ENCODE measurements at places on chromosomes 6 and 20.

DNA sequence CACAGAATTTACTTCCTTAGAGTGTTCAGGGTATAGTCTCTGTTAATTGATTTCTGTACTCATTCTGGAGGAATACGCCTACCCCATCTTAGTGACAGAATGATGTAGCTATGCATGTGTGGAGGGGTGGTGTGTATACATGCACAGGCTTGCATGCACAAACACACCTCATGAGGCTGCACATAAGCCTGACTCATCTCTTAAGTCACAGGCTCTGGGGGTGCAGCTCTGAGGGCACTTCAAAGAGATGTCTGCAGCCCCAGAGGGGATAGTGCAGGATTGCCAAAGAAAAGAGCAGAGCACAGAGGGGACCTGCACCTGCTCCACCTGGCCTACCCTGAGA lies 24.6 kb downstream of the TBX18 start:
- DNase-seq = no peak

DNA sequence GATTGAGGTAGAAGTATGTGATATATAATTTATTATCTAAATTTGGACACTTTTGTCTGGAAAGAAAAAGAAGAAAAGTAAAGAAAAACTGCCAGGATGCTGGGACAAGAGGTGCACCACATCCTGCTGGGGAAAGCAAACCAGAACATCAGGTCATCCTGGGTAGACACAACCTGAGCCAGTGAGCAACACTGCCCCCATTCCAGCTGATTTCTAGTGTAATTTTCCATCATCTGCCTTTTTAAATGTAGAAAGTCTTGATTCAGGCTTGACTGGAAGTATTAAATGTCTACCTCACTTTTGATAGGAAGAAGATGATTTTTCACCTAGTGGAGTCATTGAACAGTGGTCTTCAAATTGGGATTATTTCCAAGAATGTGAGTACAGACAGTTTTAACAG lies 1164.5 kb upstream of the CITED2 start:
- no peak for DNase-seq

GRCh38 chr6:154514481-154514880 lies 4.0 kb upstream of the CNKSR3 start:
- DNase-seq = no peak

DNA sequence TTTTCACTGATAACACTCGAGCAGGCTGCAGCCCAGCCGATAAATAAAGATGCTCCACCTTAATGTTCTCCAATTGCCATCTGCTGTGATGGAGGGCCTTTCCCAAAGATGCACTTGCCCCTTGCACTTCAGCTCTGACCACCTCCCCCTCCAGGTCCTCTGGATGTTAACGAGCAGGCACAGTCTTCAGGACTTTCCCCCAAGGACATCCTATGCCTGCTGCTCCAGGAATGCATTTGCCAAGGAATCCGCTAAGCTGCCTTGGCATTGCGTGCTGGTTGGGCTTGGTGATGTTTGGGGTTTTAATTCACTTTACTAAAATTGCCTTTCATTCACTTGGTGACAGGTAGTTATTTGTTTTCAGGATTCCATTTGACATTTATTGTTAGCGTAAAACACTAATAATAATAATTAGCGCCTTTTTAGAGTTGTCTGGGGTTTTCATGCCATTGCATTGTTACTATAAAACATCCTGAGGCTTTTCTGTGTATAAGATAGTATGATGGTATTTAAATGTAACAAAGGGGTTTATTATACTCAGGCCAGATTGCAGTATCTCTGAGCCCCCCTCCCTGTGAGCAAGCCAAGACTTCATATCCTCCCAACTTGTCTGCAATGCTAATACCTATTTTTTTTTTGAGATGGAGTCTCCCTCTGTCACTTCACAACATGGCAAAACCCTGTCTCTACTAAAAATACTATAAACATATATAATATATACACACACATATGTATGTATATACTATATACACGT lies 66.7 kb upstream of the TSHZ2 start:
- no peak for DNase-seq

DNA sequence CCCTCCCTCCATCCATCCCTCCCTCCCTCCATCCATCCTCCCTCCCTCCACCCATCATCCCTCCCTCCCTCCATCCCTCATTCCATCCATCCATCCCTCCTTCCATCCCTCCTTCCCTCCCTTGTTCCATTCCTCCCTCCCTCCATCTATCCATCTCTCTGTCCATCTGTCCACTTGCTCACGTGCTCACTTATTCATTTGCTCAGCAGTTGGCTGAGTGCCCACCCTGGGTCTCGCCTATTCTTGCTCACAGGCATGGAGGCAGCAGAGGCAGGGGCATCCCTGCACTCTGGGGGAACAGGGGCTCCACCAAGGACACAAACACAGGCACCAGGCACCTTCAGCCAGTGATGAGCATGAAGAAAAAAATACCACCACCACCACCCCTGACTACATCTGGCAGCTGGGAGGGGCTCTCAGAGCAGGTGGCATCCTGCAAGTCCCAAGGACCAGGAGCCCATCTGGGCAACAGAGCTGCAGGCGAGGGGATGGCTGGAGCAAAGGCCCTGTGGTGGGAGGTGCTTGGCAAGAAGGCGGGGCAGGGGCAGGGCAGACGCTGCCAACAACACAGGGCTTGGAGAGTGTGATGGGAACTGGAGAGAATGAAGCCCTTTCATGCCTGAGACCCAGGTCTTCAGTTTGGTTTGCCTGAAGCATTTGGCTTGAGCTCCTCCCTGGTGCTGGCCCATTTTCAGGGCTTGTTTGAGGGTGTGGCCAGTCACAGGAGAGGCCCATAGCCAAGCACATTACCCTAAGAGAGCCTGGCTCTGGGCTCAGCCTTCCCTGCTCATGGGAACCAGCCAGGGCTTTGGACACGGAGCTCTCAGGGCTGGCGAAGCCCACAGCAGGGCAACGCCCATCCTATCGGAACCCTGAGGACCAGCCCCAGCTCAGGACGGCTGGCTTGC lies 40.2 kb upstream of the MRGBP start:
- DNase-seq = no peak

DNA sequence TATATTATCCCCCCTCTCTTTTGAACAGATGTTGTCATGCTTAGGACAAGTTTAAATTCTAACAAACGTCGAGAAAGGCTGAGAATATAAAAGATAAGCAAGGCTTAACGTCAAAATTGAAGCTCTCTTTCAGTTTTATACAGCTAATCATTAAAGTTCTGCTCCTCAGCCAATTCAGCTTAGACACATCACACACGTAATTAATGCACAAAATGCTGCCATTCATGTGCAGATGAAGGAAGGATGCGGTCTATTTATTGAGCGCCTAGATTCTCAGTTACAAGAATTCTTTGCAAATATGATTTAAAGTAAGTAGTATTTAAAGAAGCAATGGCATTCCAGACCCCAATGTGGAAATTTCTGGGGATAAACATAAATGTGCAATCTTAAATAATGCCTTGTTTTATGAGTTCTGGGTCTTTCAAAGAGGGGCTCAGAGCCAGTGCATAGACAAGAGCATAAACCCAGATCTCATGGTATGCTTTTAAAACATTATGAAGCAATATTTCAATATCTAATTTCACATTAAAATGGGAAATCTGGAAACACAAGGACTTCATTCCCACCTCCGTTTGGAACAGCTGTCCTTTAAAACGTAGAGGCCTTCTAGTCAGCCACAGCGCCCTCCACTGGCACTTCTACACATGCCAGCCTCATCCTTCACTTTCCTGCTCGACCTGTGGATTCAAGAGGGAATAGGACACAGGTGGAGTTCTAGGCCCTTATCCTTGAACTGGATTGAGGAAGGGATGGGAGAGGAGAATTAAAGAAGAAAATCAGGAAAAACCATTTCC lies 85.8 kb downstream of the LYRM4 start:
- DNase-seq = no peak

- no peak for DNase-seq
These were observed 2.8 kb downstream of the PROCR start for GRCh38 chr20:35174458-35175216.

DNA sequence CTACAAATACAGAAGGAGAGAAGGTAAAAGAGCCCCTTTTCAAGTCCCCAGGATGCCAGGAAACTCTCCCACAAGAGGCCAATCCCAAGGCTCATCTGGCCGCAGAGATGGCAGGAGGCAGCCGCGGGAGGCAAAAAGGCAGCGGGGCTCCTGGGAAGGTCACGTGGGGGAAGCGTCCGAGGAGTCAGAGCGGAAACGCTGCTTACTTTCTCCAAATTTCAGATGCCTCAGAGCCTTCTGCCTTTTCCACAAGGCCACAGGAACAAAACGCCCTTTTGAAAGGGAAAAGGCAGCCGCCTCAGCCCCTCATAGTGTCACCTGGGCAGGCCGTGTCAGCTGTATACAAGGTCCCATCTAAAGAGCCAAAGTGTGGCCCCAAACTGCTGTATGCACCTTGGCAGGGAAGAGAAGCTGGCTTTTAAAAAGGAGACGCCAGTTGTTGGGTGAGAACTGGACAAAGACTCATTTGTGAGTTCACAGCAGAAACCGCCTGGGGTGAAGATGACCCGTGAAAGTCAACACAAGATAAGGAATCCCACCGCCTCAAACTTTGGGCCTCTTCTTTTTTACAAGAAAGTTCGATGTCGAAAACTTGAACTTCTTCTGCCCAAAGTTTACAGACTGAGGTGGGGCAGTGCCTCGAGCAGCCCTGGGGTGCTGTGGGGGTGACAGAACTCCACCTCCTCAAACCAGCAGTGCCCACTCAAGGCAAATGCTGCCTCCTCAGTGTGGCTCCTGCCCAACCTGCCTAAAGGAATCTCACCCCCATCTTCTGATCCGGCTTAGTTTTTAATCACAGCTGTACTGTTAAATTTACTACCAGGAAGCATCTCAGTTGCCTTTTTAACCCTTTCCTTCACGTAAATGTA lies 45.4 kb downstream of the EZR start:
- no peak for DNase-seq

DNA sequence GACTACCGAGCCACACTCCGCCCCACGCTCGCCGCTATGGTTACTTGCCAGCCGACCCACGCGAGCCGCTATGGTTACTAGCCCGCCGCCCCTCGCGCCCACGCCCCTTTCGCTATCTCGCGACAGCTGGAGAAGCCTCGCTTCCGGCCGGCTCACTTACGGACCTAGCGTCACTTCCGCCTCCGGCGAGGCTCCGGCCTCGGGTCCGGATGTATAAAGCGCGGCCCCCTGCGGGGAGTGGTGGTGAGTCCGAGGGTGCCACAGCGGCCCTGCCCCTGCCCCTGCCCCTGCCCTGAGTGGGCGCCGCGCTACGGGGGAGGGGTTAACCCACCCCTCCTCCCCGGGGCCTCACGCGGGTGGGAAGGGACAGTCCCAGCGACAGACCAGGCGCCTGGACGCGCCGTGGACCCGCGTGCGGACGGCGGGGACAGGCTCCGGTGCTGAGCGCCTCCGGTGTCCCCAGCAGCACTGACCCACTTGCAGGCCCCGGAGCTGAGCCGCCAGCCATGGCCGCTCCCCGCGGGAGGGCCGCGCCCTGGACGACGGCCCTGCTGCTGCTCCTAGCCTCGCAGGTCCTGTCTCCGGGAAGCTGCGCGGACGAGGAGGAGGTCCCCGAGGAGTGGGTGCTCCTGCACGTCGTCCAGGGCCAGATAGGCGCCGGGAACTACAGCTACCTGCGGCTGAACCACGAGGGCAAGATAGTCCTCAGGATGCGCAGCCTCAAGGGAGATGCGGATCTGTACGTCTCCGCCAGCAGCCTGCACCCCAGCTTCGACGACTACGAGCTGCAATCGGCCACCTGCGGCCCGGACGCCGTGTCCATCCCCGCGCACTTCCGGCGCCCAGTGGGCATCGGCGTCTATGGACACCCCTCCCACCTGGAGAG lies at the start of the genes C6orf120 and WDR27:
Gene C6orf120 (plus strand): TSS at position 173 of the 886 bp plus-strand sequence. CDS start 334 bp downstream, at position 507.
Gene WDR27 (minus strand): TSS at position 76 of the 886 bp plus-strand sequence. CDS start 13,024 bp downstream, outside the sequence.
- peak; percentile 98 for DNase-seq

DNA sequence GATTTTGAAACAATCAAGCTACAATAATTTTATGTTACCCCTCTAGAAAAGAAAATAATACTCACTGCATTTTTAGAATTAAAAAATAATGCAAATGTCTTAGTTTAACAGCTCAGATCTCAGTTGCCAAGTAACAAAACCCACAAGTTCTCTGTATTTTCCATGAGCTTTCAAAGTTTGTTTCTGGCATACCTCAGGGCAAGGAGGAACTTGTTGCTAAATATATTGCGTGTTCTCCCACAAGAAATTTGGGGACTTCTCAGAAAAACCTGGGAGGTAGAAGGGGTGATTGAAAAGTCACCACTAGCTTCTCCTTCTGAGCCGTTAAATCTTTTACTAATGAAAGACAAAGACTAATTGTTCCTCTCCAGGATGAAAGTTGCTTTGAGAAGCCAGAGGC lies 236.8 kb upstream of the MARCKS start:
- no peak for DNase-seq

DNA sequence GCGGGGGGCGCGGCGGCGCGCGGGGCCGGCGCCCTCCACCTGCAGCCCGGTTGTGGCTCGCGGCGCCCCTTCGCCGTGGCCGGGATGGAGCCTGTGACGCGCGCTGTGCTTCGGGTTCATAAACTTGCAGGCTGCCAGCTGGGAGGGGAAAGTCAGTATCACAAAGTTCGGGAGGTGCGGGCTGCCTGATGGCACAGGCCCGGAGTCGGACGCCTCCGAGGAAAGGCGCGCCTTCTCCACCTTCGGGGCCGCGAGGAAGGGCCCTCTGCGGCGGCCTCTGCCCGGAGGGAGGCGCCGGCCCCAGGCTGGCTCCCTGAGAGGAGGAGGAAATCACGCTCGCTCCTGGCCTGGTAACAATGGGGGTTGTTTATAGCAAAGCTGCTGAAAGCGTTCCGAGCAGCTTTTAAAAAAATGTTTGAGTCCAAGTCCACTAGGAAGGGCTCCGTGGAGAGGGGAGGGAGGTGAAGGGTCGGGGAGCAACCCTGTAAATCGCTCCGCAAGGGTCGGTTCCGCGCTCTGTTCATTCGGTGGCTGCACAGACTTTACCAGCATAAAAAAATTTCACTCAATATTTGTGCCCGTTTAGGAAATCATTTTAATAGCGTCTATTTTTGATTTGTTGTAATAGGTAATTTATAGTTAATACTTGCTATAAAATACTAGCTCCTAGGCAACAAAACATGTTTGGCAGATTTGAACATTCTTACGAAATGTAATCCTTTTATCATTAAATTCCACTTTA lies 1.0 kb downstream of the AFDN start:
- peak; percentile 16 for DNase-seq

- no peak for DNase-seq
These were observed 3.4 kb downstream of the LY86 start for GRCh38 chr6:6591778-6592465.

DNA sequence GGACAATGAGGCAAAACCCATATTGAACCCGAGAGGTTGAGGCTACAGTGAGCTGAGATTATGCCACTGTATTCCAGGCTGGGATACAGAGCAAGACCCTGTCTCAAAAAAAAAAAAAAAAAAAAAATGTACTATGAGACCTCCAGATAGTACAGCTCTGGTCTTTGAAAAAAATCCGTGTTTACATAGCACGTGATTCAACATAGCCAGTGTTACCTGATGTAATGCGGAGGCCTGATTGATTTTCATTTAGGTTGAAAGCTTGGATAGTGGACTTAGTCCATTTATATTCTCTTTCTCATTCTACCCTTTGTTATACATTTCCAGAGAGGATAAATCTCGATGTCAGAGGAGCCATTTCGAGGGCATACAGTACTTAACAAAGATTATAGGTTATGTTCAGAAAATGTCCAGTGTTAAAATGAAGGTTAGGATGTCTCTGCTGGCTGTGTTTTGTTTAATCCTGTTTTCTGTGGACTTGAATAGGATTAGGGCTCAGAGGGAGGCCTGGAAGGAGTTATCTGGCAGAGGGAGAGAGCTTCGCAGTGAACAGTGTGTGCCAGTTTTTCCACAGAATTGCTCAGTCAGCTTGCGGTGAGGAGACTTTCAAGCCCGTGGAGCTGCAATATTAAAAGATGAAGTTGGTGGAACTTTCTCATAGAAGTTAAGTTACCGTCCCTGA lies 33.9 kb upstream of the BCLAF1 start:
- DNase-seq = no peak

Measured in stimulated activated CD4-positive, alpha-beta T cell treated with anti-CD3 and anti-CD28 coated beads, Interleukin-15, amount 100 ng/mL, for 1 hour (primary cell).